NCI-H1930 (cell line): ENCODE measurements at places on chromosomes 3 and 15.

DNA sequence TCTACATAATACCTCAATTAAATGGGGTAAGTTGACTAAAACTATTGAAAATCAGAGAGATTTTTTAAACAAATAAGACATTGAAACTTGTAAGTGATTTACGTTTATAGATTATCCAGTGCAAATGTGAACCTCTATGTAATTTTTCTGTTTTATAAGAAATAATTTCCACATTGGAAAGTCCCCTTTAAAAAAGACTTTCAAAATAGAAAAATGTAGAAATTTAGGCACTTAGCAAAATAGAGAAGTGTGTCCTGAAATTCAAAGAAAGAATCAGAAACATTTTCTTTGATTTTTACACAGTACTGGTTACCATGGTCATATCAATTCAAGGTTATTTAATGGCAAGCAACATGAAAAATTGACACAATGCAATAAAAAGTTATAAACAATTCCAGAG, 290.9 kb upstream of the GPR149 start:
- no peak for DNase-seq

- DNase-seq: no peak
Measured at GRCh38 chr3:122890077-122890719, 95.3 kb downstream of the SLC49A4 start.

- DNase-seq: no peak
Measured at GRCh38 chr15:76199106-76200082, 111.9 kb downstream of the ETFA start.

- no peak for DNase-seq
Measured at GRCh38 chr3:148006508-148006907, 597.3 kb downstream of the ZIC1 start.

DNA sequence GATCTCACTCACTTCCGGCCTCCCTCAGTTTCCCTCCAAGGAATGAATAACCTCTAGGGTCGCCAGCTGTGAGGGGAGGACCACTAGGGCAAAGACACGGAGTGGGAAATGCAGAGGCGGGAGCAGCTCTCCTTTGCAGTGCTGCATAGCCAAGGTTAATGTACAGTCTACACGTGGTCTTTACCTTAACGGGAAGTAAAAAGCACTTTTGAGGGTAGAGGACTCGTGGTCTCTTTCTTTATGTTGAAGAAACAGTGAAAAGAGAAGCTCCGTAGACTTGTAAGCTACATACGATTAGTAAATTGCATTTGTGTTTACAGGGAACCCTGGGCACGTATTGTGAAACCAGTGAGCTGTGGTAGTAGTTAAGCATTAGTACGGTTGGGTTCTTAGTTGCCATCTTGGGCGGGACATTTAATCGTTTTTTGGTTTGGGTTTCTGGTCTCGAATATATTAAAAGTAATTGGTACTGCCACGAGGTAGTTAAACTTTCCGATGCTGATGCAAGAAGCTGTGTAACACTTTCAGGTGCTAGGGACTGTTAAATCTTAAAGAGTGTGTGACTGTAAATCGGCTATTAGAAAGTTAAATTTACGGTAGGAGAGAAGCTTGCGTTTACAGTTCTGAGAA, 828 bp downstream of the U2SURP start:
- DNase-seq: no peak

GRCh38 chr3:22621205-22621809, 581.8 kb upstream of the UBE2E2 start:
- no peak for DNase-seq

GRCh38 chr15:64222573-64223366, 59.9 kb upstream of the PPIB start:
- no peak for DNase-seq

DNA sequence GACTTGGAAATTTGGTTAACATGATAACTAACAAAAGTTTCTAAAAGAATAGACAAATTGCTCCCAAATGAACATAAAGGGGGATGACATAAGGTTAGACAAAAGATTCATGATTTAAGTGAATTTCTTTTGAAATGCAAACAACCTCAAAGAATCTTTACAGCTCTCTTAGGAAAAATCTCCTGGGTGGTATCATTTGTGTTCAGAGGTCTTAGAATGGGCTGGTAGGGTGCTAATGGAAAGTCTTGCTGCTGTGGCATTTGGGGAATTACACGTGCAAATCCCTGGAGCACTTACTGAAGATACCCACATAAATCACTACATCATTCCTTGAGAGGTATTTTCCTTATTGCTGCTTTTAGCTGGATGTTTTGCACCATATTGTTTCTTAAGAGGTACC, 14.4 kb upstream of the ROBO2 start:
- no peak for DNase-seq

DNA sequence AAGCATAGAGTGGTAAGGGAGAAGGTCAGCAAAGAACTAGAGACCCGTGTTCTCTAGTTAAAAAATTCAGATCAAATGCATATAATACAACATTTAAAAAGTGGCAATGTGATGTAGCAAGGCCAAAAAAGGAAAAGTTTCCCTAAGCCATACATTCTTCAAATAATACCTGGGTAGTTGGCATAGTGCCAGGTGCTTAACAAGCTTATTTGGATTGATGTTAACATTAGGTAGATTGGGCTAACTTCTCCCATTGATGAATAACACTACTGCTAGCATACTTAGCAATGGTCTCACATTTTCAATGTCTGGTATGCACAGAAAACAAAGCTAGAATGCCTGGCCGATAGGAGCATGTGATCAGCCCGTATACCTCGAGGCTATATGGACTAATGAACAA, 283.6 kb upstream of the RARB start:
- no peak for DNase-seq

- DNase-seq: no peak
Measured at GRCh38 chr3:48562367-48563095, 1.1 kb downstream of the UCN2 start.

- DNase-seq: no peak
Measured at GRCh38 chr3:57805266-57805665, 49.2 kb downstream of the SLMAP start.

DNA sequence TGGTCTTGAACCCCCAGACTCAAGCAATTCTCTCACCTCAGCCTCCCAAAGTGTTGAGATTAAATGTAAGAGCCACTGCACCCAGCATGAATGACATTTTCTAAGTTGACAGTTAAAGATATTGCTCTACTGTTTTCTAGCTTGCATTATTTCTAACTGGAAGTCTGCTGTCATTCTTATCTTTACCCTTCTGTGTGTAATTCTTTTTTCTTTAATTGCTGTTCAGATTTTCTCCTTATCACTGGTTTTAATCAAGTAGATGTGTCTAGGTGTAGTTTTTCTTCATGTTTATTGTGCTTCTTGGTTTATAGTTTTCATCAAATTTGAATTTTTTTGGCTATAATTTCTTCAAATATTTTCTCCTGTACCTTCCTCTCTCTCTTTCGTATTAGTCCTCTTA, 4.9 kb downstream of the PARP15 start:
- no peak for DNase-seq

DNA sequence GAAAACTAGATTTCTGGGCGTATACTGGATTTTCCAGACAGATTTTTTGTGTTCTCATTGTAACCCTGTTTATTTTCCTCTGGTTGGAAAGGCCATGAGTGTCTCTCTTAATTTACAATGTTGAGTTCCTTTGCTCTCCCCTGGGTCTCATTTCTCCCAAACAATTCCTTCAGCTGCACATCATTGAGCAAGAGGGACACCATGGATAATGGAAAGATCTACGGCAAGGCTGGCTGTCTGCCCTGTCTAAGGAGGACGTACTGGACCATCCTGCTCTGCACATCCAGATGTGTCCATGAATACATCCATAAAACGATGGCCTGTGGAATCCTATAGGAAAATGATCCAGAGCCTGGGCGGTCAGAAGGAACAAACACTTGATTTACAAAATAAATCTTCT, 258.1 kb upstream of the MCTP2 start:
- DNase-seq: no peak

DNA sequence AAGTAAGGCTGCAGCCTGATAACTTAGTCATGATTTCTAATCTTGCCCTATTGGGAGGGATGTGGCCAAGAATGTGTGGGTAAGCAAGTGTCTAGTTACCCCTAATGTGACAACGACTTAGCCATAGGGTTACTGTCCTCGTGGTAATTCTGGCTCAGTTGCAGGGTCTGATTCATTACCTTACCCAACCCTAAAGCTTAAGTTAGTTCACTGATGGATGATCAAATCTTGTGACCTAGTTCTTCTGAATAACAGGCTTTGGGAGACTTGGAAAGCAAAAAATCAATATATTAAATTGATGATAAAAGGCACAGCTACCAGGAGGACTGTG, 1.6 kb upstream of the INTS14 start:
- DNase-seq: no peak

DNA sequence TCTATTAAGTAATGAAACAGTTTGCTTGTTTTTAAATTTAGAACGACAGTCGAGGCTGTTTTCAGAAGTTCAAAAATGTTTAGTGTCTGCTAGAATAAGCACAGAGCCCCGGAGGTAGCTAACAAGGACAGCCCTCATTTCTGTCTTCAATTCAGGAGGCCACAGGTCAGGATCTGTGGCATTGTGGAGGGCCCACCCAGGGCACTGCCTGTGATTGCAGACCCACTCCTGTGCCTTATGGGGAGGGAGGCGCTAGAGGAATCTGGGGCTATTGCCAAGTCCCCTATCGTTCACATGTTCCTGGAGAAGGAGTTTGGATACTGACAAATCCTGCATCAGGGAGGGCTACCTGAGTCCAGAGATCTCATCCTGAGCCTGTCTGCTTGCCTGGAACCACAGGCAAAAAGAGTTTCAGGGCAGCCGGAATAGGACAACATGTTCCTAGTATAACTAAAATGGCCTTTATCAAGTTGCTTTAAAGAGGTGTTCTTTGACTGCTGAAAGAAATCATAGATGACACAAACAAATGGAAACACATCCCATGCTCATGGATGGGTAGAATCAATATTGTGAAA, 141.5 kb upstream of the ROPN1 start:
- DNase-seq: no peak

DNA sequence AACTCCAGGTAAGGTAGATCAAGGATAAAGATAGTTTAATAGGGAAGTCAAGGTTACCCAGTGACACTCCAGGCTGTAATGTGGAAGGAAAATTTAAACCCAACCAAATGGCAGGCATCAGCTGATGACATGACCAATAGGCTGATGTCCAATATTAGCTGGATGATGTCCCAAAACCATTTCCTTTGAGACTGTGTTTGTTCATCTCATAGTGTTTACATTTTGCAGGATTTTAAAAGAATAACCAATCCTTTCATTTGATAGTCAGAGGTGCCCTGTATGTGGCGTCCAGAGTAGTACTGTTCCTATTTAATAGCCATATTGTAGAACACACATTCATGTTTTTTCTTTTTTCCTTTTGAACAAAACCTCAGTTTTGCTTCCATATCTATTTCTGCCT, 23.3 kb upstream of the TMEM158 start:
- no peak for DNase-seq

- DNase-seq: no peak
Measured at GRCh38 chr3:55160241-55160983, 232.6 kb upstream of the LRTM1 start.

DNA sequence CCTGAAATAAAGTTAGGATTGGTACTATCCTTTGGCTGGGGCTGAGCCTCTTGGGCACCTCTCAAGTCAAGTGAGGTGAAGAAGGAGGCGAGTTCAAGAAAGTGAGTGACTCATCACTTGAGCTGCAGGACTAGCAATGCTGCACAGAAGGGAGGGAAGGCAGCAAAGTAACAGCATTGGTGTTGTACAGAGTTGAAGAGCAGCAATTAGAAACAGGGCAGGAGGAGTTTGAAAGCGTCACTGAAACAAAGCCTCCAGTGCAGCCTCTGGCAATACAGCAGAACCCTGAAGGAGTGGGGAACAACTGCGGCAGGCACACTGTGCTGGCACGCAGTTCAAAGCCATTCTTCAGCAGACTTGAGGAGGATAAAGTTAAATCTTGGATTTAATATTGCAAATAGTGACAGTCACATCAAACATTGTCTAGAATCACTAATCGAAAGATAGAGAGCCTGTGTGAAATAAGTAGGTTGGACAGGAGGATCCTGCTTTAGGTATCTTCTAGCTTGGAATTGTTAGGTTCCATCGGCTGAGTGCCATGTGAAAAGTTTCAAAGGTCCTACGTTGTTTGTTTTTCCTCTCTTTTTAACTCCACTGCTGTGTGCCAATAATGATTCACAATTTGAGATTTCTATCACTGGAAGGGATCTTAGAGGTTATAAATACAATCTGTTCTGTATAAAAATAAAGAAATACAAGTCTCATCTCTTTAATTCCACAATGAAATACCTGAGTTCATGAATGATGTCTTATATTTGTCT, 479.8 kb downstream of the NAALADL2 start:
- DNase-seq: no peak

DNA sequence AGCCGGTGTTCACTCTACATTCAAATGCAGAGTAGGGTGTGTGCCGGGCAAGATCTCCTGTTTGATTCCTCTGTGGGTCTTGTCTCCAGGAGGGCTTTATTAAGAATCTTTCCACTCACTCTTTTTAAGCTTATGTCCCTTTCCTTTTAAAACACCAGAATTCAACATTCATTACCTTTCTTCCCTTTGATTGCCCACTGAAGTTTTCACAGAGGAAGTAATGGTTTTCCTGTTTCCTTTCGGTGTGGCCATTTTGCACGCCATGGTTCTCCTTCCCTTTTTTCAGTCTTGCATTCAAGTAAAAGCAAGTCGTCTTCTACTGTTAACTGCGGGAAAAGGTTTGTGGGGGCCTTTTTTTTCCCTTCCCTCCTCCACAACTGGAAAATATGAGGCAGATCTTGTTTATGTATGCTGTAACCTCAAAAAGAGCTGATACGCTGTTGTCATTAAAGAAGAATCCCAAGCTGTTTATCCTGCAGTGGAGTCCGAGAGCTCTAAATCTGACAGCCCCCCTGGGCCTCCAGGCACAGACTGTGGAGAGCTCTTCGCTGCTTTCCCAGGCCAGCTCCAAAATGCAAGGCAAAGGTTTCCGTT, 40.5 kb downstream of the FILIP1L start:
- no peak for DNase-seq

- DNase-seq: no peak
Measured at GRCh38 chr3:16329826-16330129, 64.8 kb downstream of the OXNAD1 start.

DNA sequence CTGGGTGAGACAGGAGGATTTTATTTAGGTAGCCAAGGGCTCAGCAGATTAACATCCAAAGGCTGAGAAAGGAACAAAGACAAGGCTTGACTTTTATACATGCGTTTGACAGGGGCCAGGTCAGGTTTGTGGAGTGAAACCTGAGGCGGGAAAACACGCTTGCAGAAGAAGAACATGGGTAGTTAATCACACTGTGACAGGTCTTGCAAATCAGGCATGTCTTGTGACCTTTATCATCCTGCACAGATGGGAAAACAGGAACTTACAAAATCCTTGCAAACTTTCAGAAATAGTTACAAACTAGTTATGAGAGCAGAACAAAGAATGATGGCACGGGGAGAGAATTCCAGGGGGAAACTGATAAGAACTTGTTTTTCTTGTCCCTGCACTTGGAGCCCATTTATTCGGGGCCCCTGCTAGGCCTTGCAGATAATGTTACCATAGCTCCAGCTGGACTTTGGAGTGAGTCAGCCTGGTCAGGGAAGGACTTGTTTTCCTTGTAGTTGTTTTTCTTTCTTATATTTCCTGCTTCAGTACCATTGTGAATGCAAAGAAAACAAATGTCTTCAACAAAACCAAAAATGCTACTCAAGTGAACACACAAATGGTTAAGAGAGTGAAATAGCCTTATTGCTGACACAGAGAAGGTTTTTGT, 965.9 kb upstream of the ROBO1 start:
- DNase-seq: no peak

GRCh38 chr3:35064761-35065160, 574.6 kb upstream of the ARPP21 start:
- DNase-seq: no peak

GRCh38 chr15:84099181-84099580, 136.4 kb upstream of the GOLGA6L4 start:
- DNase-seq: no peak
